HAP-1 (cell line): ENCODE measurements at places on chromosomes 7 and 10.

DNA sequence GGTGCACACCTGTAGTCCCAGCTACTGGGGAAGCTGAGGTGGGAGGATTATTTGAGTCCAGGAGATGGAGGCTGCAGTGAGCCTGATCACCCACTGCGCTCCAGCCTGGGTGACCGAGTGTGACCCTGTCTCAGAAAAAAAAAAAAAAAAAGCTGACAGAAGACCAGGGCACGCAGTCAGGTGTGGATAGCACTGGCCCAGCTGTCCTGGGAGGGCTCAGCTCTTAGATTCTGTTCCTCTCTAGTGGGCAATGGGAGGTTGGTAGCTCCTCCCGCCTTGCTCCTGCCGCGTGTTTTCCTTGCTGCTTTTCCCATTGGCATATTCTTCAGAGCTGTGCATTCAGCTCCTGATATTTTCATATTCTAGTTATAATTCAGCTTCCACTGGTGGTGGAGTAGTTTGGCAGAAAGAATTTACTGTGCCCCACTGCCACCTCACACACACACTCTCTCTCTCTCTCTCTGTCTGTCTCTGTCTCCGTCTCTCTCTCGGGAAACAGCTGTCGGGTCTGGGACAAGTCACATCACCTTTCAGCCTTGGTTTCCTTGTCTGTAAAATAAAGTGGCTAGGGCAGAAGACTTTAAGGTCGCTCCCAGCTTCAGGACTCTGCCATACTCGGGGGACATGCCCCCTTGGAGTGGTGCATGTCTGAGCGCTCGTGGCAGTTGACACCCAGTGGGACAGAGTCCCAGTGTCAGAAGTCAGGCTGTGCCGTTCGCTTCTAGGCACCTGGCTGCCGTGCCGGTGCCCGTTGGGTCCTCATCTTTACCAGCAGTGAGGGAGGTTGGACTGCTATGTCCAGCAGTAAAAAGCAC, 25.9 kb upstream of the ANKRD2 start:
- DNase-seq: no peak

GRCh38 chr10:1020460-1020859, 5.2 kb downstream of the IDI2 start:
- no peak for DNase-seq

GRCh38 chr10:101807158-101807557, 11.1 kb downstream of the OGA start:
- no peak for DNase-seq

DNA sequence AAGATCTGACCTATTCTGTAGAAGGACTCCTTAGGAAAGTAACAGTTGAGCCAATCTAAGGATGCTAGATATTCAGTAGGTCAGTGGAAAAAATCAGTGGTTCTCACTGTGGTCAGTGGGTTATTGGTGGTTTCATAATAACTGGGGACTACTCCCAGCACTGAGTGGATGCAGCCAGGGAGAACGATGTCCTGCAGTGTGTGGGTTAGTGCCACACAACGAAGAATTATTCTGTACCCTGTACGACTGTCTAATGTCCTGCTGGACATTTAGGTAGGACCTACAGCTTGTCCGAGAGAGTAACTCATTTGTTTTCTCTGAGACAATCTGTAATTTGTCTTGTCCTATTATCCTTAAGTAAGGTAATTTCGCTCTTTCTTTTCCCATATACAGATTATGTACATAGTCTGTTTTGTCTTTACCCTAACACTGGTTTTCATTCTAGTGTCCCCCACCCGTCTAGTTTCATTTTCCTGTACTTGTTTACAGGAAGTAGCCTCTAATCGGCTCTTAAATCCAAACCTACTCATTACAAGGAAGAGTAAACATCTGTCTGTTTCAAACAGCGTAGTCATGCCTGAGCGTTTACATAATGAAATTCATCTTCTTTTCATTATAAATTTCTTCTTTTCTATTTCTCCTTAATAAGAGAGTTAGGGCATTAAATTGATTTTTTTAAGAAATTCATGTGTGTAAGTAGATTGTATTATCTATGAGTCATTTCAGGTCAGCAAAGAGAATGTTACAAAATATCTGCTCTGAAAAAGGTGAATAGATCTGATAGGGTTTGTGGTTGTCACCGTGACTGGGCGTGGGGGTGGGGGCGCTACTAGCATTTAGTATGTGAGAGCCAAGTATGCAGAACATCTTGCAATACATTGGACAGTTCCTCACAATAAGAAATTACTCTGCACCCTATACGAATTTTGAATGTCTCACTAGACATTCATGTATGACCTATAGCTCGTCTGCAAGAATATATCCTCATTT, 8.3 kb upstream of the ZC3HAV1L start:
- no peak for DNase-seq

DNA sequence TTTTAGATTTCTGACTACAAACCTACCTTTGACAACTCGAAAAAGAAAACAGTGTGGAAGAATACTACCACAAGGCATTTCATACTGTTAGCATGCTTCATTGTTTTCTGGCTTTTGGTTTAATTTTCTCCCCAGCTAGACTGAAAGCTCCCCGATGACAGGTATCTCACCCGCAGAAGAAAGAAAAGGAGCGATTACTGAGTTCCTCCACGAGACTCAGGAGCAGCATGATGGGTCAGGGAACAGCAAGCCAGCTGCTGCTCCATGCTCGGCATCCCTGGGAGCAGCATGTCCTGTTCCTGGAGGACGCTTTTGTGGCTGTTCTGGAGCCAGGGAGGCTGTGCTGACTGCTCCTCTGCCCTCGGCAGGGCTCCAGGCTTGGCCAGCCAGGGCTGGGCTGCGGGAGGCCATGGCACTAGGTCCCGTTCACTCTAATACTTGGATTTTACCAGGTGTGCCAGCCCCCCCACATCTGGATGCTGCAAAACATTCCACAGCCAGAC, 133.4 kb downstream of the PRKAG2 start:
- no peak for DNase-seq

GRCh38 chr10:96261930-96262329, 9.4 kb downstream of the BLNK start:
- no peak for DNase-seq

GRCh38 chr10:12876266-12876665, 125.2 kb downstream of the CCDC3 start:
- no peak for DNase-seq
